ENCODE measurements at places on chromosomes 11 and 22.

DNA sequence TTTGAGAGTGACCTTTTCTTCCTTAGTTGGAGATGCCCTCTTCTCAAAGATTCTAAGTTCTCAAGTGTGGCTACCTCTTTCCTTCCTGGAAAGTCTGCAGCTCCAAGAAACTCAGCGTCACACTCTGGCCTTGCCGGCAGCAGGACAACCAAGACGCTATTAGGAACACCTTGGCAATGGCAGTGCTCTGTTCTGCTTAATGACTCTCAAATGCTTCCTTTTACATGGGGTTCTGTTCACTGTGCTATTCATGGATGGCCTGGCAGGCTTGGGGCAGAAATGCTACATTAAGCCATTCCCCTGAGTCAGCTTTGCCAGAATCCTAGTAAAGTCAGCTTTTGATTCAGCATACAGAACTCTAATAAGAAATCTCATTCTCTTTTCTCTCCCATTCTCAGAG, 25.9 kb downstream of the LARGE2 start:
- DNase-seq, result no peak

- no peak for DNase-seq
These were observed 21.1 kb upstream of the ARHGAP32 start for GRCh38 chr11:129213261-129213660.

- DNase-seq, result no peak
These were observed 84.4 kb upstream of the TRPC6 start for GRCh38 chr11:101668236-101668635.

DNA sequence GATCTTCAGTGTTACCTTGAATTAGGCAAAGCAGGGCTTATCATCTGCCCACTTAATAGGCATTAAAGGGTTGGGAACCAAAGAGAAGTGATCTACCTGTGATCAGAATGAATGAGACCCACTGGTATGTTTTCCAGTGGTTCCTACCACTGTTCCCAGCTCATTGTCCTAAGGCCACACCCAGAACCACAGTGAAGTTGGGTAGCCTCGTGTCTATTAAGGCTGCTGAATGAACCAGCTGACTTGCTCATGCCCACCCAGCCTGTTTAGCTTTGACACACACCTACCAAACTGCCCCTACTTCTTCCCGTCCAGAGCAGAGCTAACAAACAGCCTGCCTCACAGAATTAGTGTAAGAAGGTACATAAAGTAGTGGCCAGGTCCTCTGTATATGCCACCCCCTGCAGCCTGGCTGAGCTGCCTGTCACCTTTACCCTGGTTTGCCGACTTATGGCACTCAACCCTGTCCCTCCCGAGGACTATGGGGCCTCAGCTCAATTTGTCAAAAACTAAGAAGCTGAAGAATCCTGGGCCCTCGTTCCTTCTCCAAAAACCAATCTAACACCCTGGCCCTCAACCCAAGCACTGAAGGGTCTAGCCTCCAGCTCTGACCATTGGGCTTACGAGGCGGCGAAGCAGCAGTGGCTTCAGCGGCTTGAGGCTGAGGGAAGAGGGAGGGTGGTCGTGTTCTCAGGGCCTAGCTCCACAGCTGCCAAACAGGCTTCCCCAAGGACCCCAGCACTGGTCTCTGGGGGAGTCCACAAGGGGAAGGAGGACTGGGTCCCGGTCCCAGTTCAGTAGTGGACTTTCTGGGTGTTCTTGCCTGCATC, 9.8 kb downstream of the UCP2 start:
- DNase-seq, result no peak

DNA sequence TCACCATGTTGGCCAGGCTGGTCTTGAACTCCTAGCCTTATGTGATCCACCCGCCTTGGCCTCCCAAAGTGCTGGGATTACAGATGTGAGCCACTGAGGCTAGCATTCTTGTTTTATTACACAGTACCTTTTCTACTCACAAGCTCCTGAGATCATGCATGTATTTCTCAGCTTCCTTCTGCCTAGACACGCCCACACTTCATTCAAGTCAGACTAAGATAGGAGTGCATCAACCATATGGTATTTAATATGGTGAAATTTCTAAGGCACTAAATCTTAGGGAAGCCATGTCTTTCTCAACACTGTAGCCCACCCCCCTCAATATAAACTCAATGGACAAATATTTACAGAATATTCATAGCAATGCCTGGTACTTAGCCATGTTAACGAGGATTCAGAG, 62.1 kb downstream of the SLC25A17 start:
- DNase-seq, result no peak

- DNase-seq, result peak; percentile 60
These were observed at the start of gene ME3 for GRCh38 chr11:86672007-86672621. ME3 (minus strand) TSS chr11:86672616.

- no peak for DNase-seq
These were observed at the start of gene SCT for GRCh38 chr11:626475-627307. SCT (minus strand) TSS chr11:627181; CDS start chr11:627143, 38 bp downstream.

DNA sequence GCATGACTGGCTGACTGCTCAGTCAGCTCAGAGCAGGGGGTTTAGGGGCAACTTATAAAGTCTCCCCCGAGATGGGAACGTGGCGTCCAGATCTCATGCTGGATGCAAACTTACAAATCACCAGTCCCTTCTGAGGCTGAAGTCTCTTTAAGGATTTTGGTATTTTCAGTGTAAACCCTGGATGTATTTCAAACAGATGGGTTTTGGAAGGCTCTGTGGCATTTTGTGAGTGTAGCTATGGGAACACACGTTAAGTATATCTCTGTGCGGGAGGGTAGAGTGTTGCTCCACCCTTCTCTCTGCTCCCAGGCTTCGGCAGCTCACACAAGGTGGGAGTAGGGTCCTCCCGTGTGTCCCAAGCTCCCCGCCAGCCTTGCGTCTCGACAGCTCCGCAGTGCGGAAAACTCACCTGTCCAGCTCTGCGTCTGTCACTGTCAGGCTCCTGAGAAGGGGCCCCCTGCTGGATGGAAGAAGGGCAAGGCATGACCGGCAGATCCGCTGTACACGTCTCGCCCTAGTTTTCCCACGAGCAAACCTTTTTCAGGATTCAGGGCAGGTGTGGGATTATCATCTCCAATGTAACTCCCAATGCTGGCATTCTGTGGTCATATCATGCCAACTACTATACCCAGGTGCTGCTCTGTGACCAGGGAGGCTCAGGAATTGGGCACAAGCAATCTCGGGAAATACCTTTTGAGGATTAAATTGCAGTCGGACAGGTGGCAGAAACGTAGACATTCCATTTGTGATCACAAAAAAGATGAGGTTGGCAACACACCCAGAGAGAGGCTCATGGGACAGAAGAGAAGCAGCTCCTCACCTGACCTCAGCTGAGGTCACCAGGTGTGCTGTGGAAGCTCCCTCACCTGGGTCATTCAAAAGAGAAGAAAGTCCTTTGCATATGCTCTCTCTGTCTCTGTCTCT, 313.9 kb upstream of the B3GAT1 start:
- DNase-seq, result no peak

DNA sequence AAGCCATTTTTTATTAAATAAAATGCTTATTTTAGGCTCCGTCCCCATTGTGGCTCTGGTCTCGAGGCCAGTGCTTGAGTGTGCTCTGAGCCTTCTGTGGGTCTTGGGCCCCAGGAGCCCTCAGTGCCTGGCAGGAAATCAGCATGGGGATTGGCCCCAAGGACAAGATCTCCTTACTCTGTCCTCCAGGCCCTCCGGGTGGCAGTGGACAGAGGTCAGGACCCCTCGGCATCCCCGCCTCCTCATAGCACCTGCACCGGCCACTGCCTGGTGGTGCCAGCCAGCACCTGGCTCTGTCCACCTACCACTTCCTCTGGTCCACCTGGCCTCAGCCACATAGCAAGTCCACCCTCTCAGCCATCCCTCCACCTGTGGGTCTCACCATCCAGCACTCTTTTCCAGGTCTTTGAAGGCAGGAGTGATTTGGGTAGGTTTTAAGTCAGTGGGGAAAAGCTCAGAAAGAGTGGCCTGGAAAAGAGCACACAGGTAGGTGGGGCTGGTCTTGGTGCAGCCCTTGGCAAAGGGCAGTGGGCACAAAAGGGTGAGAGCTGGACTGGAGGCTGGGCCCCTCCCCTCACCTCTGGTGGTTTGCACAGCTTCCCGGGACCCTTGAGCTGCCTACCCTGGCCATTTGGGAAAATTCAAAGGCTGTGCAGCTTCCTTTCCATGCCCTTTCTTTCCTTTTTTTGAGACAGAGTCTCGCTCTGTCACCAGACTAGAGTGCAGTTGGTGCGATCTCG, 3.5 kb downstream of the CLDN5 start:
- DNase-seq, result no peak

DNA sequence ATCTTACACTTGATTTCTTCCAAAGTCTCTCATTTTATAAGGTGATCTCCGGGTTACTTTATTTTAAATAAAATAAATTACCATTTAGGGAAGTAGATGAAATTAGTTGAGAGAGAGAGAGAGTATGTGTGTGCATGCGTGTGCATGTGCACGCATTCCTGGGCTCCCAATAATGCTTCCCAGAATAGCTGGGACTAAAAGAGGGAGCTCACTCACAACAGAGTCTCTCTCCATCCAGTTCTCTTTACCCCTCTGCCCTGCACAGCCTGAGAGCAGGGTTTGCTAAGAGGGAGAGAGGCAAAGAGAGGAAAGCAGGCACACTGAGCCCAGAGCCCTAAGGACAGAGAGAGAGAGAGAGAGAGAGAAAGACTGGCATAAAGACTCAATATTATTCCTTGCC, 11.3 kb upstream of the TRIM44 start:
- no peak for DNase-seq

- no peak for DNase-seq
These were observed 14.6 kb downstream of the MS4A6A start for GRCh38 chr11:60168306-60168705.

- peak; percentile 60 for DNase-seq
These were observed 2.5 kb upstream of the LRRC74B start for GRCh38 chr22:21042978-21043859.

- DNase-seq, result no peak
These were observed 33.8 kb upstream of the LRRC32 start for GRCh38 chr11:76704171-76704948.

GRCh38 chr11:119902656-119903231, 173.7 kb upstream of the NECTIN1 start:
- DNase-seq, result peak; percentile 6

DNA sequence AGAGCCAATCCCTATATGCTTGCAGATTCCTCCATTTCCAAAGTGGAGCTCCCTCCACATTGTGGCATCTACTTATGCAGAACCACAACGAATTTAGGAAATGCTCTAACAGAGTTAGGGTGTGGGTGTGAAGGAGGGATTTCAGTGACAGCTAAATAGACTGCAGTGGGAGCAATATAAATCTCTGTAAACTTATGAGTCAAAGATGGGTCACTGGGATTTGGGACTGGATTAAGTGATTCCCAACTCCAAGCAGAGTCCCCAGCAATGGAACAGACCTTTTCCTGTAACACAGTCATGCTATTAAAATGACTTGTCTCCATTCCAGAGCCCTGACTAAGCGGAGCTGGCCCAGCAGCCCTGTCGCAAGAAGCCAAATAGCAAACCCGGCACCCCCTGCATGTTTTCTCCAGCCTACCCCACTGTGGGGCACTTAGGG, 36.6 kb downstream of the RPL27A start:
- DNase-seq, result peak; percentile 98

DNA sequence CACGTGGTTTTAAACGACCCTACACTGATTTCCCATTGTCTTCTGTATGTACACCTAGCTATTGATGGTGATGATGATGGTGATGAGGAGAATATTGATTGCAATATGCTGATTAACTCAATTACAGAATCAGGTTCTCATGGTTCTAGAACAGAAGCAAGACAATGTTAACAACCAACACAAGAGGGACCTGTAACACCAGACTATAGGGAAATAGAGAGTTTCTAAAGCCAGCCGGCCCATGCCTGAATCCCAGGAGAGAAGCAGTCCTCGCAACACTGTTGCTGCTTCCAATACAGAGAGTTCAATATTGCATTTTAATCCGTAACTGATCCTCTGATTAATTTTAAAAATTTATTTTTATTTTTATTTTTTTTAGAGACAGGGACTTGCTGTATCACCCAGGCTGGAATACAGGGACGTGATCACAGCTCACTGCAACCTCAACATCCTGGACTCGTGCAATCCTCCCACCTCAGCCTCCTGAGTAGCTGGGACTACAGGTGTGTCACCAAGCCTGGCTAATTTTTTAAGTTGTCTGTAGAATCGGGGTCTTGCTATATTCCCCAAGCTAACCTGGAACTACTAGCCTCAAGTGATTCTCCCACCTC, 22.2 kb upstream of the UBASH3B start:
- peak; percentile 66 for DNase-seq

GRCh38 chr11:789943-790342, at the start of gene CEND1:
CEND1 (minus strand) TSS chr11:790090; CDS start chr11:788576, 1,514 bp downstream.
- DNase-seq, result no peak

GRCh38 chr11:10502065-10502680, 38.8 kb downstream of the RNF141 start:
- no peak for DNase-seq

- no peak for DNase-seq
These were observed 717.9 kb downstream of the OPCML start for GRCh38 chr11:132814410-132814809.

Measured in M059J (cell line).